Activated naive CD4-positive, alpha-beta T cell treated with anti-CD3 and anti-CD28 coated beads, Interleukin-2, amount 10 ng/mL, durations not matched to agents 5 hours and 36 hours (primary cell): ENCODE measurements at places on chromosomes 7 and 10. TPM values are rescaled to one million over a fixed set of nuclear protein-coding genes. Genes with fewer than 3 reads are reported as not detected.

Gene SPDYE18
- 1.3 TPM for total RNA-seq

Gene EPHA1
- 13.4 TPM for total RNA-seq

Gene PTPRN2
- total RNA-seq = 2.3 TPM

Gene SPDYE5
- 0.17 TPM for total RNA-seq

Gene SP8
- total RNA-seq = not detected

Gene SUN3
- total RNA-seq = 0.98 TPM
